ENCODE measurements at places on chromosomes 5 and 9.

DNA sequence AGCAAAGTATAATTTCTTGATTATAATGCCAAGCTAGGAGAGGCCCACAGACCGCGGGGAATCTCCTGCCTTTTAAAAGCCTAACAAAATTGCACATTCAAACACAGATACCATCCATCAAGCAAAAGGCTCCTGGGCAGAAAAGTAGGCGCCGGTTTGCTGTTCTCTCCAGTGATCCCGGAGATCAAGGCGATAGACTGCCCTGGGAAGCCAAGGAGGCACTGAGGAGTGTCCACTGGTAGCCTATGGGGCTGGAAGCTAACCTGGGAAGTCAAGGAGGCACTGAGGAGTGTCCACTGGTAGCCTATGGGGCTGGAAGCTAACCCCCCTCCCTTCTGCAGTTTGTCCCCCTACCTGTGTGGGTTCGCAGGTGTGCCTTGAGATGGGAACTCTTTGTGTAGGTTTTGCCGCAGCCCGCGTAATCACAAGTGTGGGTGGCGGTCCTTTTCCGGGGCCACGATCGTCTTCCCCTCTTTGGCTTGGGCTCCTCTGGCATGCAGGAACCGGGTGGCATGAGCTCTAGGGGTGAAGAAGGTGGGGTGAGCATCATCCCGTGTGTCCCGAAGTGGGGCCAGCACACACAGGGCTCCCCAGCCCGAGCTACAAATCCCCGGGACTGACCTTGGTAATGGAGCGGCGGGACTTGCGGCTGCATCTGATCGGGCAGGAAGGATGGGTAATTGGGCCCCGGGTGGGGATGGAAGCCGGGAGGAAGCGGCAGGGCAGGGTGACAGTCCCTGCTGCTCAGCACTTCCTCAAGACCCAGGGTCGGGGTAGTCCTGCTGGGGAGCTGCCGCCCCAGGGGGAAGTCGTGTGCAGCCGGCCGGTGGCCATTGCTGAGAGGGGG is 2.7 kb downstream of the KLF4 start:
- DNase-seq: no peak

DNA sequence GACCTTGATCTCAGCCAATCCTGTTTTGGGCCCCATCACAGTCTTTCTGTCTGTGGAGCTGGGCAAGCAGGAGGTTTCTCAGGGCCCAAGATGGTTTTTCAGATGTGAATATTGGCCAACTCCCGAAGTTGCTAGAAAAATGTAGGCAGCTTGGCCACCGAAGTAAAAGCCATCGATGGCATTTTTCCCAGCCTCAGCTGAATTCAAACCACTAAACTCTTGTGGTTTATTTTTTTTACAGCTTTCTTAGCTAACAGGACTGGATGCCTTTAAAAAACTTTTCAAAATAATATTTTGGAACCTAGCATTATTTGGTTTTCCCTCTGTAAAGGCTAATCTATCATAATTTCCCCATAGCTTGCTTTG is 102.5 kb upstream of the ERCC6L2 start:
- no peak for DNase-seq

- DNase-seq: no peak
Observed at GRCh38 chr5:103834216-103834615, 271.6 kb upstream of the NUDT12 start.

DNA sequence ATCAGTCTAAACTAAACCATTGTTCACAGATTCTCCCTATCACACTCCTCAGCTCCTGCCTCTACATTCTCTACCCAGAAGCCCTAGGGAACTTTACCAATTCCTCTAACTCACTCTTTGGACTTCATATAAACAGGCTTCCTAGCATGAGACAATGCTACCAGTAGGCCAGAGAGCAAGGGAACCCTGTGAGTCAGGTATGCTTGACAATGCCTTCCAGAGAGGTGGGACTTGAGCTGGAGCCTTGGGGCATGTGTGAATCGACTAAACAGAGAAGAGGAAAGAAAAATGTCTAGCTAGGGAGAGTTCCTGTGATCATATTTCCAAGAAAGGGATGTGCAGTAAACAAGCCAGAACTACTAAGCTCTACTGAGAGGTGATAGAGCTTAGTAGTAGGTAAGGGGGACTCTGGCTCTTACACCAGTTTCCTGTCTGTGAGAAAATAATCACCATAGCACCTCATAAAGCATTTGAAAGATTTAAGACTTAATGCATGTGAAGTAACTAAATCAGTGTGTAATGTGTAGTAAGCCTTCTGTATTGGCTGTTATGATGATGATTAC is 6.4 kb upstream of the RFK start:
- DNase-seq: no peak

GRCh38 chr5:42242210-42242609 is 181.0 kb upstream of the GHR start:
- DNase-seq: no peak

GRCh38 chr9:73531658-73532057 is 380.0 kb downstream of the ANXA1 start:
- DNase-seq: no peak

GRCh38 chr5:77936365-77936693 is 160.2 kb upstream of the TBCA start:
- DNase-seq: no peak

DNA sequence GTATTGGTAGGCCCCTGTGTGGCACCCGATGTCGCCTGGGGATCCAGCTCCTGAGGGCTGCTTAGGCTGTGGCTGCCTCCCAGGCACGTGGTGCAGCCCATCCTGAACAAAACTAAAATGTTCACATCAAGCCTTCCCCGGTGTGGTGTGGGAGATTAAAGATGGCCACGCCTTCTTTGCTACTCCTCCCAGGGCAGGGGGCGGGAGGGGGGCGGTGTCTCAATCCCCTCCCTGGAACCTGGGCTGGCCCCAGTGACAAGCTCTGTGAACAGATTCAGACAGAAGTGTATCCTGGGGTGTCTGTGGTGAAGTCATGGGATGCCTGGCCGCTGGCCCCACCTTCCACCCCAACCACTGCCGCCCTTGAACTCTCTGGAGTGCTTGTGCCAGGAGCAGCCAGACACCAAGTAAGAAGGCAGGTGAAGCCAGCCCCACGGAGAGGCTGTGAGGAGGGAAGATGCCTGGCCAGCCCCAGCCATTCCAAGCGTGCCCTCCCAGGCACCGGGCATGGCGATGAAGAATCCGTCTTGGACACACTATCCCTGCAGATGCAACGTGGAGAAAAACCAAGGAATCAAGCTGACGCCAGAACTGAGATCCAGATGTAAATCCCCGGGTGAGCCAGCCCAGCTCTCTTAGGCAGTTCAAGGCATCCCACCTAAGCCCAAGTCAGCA is 75.8 kb downstream of the AK8 start:
- DNase-seq: no peak

- DNase-seq: no peak
Observed at GRCh38 chr9:128323791-128324190, 1.2 kb downstream of the COQ4 start.

GRCh38 chr5:6036006-6036405 is 342.3 kb downstream of the MED10 start:
- no peak for DNase-seq
